Substantia nigra (tissue), 51 donors: ENCODE measurements at places on chromosomes 6 and 20.

DNA sequence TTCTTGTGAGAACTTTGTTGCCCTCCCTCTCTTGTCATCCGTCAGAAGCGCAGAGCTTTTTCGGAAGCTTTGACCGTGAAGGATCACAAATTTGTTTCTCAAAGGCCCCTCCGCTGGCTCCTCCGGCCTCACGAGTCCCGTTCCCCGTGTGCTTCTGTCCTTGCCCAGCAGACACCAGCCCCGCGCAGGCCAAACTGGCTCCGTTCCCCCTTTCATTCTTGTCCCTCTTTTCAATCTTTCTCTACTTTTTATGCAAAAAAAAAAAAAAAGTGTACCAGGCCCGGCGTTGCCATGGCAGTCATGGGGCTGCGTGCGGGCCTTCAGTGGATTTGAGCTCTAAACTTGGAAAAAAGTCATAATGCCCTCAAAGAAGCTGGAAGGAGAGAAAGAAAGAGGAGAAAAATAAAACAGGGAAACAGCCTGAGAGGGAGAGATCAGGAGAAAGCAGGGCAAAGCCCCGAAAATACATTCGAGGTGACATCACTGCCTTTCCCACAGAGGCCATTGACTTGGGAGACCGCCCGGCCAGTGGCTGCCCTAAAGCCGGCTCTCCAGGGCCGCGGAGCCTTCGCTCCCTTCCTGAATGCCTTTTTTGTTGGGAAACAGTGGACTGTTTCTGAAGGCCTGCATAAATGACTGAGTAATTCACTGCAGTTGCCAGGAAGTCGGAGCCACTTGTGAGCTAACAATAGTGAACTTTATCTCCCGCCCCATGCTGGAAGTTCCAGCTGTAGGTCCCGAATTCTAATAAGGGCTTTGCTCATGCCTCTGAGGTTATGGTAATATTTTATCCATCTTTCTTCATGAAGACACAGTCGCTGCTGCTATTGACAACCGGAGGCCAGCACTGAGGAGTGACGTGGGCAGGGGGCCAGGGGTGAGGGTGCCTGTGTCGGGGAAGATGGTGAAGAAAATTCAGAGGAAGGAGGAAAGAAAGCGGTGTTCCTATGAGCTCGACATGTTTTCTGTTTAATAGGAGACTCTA lies 670.9 kb downstream of the QKI start:
- peak; percentile 94 for DNase-seq

- DNase-seq, result no peak
Observed at GRCh38 chr20:43987531-43987930, 72.9 kb downstream of the TOX2 start.

GRCh38 chr6:43455531-43456428 lies at the start of gene DLK2:
TSS of gene DLK2 (minus strand) at chr6:43455548. CDS start at chr6:43454825, 723 bp downstream.
- DNase-seq, result no peak

- DNase-seq, result no peak
Observed at GRCh38 chr20:25629816-25630499, 6.1 kb upstream of the NANP start.

DNA sequence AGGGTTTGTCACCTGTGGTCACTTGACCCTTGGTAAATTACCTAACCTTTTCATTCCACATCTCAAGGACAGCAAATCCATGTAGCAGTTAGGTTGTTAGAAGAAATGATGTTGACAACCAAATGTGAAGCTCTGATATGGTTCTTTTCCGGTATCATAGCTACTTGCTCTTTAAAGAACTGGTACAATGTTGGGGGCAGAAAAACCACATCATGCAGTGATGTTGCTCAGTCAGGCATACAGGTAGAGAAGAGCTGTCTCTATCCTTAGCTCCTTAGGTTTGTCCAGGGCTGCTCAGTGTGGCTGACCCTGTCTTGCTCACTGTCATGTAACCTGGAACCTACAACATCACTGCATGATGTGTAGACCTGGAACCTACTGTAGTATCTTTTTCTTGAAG lies 135.5 kb downstream of the LRRC1 start:
- DNase-seq, result no peak

GRCh38 chr6:69007781-69008180 lies 372.7 kb downstream of the ADGRB3 start:
- no peak for DNase-seq

GRCh38 chr6:10528158-10528981 lies 7.2 kb downstream of the GCNT2 start:
- no peak for DNase-seq

GRCh38 chr20:36544134-36545018 lies 3.1 kb downstream of the MYL9 start:
- no peak for DNase-seq

DNA sequence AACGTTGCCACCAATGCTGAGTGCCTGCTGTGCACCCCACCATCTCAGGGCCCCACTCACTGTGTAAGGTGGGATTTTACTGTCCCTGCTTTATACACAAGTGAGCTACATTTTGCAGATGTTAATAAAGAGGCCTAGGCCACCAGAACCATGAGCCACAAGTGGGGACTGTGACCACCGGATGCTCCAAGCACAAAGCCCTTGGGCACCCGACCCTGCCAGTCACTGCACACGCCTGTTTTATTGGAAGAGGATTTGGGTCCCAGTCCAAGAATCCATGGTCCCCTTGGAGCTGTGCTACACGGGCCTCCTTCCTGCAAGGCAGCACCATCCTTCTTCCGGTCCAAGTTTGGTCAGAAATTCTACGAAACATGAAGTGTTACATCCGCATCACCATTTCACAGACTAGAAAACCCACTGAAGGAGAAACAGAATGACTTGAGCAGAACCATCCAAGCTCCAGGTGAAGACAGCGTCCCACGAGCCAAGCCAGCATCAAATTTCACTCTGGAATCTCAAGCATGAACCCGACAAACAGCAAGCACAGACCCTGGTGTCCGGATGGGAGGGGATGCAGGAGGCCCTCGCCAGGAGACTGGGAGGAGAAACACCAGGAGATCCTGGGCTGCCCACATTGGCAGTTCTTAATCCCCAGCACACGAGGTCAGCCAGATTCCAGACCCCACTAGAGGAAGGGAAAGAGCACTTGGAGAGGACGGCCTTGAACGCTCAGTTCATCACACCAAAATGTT lies 226.9 kb downstream of the DLL1 start:
- DNase-seq, result no peak

DNA sequence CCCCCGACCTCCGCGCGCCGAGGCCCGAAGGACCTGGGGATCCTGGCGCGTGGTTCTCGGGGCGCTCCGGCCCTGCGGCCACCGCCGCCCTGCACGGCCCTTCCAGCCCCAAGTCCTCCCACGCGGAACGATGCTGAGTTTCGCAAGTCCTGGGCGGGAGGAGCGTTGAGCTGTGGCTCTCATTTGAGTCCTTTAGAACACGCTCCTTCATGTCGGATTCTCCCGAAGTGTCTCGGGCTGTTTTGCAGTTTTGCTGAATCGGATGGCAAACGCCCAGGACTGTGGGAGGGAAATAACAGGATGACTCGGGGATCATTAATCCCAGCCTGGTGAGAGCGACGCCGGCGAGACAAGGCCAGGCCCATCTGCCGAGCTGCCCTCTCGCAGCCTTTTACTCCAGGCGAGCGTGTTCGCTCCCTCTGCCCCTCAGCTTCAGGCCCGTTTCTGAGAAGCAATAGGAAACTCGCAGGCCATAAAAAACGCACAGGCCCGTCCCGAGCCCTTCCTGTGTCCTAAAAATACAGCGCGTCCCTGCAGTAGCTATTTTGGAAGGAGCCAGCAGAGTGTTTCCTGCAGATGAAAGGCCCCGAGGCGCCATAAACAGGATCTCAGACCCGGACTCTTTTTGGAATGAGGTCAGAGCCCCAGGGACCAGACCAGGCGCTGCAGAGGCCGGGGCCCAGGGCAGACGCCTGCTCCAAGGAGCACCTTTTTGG lies 153.5 kb downstream of the DLL1 start:
- no peak for DNase-seq

GRCh38 chr6:100228437-100228833 lies 234.4 kb upstream of the MCHR2 start:
- DNase-seq, result no peak

DNA sequence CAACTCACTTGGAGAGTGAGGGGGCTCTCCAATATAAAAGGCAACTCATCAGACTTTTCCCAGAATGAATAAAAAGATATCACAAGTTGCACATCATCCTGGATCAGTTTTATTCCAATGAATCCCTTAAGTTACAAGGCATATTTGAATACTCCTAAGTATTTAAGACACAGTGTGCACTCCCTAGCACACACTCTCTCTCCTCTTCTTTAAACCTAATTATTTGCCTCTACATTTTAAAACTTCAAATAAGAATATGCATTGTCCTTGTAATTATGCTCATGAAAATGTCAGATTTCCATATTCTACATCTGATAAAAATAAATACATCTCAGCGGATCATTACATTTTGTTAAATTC lies 273.6 kb downstream of the ADGB start:
- no peak for DNase-seq

- no peak for DNase-seq
Observed at GRCh38 chr6:134873500-134874388, 76.2 kb downstream of the ALDH8A1 start.

DNA sequence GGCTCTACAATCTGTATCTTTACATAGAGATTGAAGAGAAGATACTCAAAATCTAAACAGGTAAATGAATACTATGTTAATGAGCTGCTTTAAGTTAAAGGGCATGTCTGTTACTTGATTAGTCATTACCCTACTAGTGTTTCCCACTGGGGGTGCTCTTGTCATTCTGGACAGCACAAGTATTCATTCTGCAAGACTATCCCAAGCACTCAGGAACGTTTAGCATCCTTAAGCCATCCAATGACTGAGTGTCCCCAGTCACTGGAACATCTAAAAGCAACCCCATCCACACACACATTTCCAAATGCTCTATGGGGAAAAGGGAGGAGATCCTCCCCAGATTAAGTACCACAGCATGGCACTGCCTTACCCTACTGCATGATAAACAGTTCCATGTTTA lies 25.7 kb downstream of the EZR start:
- no peak for DNase-seq

- DNase-seq, result no peak
Observed at GRCh38 chr6:125019918-125020317, 57.7 kb downstream of the RNF217 start.

- DNase-seq, result no peak
Observed at GRCh38 chr6:85436939-85437495, 12.9 kb upstream of the NT5E start.

DNA sequence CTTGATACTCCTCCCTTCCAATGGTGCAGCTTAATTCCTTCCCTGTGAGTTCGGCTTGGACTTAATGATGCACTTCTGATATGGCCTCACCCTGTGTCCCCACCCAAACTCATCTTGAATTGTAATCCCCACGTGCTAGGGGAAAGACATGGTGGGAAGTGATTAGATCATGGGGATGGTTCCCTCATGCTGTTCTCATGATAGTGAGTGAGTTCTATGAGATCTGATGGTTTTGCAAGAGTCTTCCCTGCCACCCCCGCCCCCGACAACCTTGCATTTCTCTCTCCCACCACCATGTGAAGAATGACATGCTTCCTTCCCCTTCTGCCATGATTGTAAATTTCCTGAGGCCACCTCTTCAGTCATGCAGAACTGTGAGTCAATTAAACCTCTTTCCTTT lies 50.3 kb upstream of the HLA-G start:
- no peak for DNase-seq

DNA sequence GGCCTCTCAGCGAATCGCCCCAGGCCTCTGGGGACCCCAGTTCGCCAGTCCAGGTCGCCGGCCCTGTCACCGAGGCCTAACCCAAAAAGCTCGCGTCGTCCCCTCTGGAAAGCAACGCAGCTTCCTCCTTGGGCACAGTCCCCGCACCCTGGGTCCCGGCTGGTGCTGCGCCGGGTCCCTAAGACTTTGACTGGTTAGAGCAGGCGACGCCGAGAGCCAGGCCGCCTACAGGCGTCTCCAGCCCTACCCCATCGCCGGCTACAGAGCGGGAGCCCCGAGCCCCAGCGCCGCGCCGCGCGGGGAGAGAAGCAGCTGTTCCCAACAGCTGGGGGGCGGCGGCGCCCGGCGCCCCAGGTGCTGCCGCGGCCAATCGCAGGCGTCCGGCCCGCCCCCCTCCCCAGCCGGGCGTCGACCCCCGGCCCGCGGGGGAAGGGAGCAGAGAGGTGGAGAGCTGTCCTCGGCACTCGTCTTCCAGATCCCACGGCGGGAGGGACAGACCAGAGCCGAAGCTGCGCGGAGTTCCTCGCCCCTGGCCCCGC lies 540 bp upstream of the RBM24 start:
- DNase-seq, result no peak

DNA sequence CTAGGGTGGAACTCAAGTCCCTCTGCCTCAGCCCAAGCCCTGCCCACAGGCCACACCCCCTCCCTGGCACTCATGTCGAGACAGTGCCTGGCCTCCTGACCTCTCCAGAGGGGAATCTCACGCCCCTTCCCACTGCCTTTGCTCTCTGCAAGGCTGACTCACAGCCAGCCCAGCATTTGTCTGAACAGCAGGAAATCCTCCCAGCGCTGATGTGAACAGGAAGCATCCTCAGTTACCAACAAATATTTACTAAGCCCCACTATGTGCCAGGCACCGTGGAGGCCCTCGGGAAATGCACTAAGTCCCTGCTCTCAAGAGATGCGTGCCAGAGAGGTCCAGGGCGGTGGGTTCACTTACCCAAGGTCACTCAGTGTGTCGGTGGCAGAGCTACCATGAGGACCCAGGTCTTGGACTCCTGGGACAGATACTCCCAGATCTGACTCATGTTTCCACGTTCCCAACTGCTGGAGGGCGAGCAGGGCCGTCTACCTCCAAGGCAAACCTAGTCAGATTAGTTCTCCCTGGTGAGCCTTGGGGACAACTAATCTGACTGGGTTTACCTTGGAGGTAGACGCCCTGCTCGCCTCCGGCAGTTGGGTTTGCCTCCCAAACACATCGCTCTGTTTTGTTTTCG lies 7.8 kb downstream of the ADA start:
- DNase-seq, result no peak

DNA sequence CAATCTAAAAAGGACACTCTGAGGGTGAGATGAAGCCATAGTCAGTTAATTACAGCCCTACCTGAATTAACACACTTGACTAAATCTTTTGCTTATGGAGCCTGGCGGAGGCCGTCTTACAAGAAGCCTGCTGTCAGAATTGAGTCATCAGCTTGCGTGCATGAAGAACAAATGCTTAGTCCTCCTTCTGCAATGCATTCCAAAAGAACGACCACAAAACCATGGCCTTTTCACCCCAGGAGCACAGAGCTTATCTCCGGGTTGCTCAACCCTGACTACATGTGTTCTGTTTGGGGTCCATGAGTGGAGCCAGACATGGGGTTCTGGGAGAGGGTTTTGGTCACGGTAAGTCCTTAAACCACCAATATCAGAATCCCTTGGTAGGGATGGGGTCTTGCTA lies 318.1 kb downstream of the CLIC5 start:
- DNase-seq, result no peak

- DNase-seq, result no peak
Observed at GRCh38 chr20:3222635-3223600, 13.6 kb downstream of the ITPA start.

DNA sequence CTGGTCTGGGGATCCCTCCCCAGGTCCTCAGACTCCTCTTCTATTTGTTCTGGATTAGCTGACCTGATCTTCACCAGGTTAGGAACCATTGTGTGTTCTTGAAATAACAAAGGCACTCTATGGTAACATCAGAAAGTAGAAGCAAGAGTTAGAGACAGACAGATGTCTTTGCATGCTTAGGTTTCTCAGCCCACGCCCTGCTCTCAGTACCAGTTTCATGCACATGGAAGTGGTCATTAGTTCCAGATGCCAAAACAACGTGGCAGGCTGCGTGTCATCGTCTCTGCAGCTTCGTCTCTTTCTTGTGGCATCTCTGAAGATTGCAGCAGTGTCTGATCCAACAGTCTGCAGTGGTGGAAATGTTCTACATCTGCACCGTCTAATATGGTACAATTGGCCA lies 89.4 kb downstream of the PACRG start:
- no peak for DNase-seq
